NCI-H1436 treated with DMSO at 0.1 percent for 48 hours (cell line): ENCODE measurements at places on chromosomes 4 and X.

DNA sequence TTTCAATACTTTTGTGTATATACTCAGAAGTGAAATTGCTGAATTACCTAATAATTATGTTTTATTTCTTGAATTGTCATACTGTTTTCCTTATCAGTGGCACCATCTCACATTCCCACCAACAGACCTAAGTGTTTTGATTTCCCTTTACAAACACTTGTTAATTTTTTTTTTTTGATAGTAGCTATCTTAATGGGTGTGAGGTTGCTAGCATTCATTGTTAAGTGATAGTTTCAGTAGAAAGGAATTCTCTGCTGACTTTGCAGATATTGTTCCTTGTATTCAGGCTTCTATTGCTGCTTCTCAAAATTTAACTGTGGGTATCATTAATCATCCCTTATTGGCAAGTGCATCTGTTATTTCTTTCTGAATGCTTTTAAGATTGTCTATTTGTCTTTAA, 927.5 kb upstream of the SLIT2 start:
- no peak for DNase-seq

- DNase-seq, result no peak
These were observed 308.6 kb upstream of the GIMD1 start for GRCh38 chr4:106677213-106677612.

DNA sequence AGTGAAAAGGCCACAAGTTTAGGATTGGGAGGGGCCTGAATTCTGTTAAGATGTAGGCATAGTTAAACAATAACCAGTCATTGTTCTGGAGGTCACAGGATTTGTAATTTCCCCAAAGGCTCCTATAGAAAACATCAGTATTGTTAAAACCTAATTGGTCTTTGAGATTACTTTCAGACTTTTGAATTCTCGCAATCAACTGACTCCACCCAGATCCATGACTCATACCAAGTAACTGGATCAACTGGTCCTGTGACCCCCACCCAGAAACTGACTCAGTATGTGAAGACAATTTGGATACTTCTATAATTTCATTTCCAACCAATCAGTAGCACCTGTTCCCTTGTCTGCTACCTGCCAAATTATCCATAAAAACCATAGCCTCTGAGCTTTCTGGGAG, 28.4 kb downstream of the MAGEB16 start:
- no peak for DNase-seq

- DNase-seq, result no peak
These were observed 153.9 kb downstream of the PCDH18 start for GRCh38 chr4:137378393-137378792.

DNA sequence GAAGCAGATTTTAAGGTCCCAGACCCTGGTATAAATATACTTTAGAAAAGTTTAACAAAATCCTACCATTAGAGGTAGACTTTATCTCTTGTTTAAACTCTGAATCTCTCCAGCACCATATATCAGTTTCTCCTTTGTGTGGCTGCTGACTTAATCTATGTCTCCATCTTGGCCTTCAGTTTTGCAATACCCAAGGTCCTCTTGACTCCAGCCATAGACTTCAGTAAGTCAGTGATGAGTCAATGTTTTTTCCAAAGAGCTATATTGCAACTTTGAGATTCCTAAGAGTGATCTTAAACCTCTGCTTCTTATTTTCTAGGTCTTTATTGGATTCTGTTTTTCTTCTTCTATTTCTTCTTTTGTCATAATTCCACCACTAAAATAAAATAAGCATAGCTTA, 50.8 kb upstream of the ADGRL3 start:
- no peak for DNase-seq

DNA sequence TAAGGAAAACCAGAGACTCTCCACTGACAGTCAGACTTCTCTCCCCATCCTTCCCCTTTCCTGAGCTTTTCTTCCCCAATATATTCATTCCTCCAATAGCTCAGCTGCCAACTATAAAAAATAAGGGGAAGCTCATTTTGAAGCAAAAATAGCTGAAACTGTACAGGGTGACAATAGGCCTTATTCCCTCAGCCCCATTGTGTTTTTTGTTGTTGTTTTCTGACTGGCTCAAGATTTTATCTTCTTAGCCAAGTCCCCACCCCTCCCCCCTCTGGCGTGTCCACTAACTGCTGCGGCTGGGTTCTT, 26.2 kb downstream of the PRPS1 start:
- DNase-seq, result no peak

- no peak for DNase-seq
These were observed 196.9 kb downstream of the MAML3 start for GRCh38 chr4:139957065-139957464.

GRCh38 chrX:140177821-140178220, 212.5 kb upstream of the CXorf66 start:
- DNase-seq, result no peak

GRCh38 chr4:113682730-113683537, 78.6 kb downstream of the CAMK2D start:
- peak; percentile 71 for DNase-seq

DNA sequence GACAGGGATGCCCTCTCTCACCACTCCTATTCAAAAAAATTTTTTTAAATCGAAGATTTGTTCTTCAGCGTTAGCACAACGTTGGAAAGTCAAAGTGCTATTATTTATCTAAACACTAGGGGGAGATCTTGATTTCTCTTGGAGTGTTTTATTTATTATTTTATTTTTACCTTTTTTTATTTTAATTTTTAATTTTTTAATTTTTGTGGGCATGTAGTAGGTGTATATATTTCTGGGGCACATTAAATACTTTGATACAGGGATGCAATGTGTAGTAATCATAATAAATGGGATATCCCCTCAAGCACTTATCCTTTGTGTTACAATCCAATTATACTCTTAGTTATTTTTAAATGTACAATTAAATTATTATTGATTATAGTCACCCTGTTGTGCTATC, 37.4 kb upstream of the SLC10A4 start:
- DNase-seq, result no peak

DNA sequence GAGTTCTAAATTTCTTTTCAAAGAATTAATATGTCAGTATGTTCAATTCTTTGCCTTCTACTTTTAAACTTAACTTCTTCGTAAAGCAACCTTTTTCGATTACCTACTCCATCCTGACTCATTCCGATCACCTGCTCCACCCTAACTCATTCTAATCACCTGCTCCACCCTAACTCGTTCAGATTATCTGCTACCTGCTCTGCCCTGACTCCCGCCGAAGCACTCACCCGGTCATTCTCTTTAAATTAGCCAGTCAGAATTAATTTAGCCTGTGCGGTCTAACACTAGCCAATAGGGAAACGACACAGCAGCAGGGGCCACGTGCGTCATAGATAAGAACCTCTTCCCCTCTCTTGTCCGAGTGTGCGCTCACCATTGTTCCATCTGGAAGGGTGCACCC, 60.1 kb upstream of the SH3RF1 start:
- DNase-seq, result no peak

- DNase-seq, result no peak
These were observed 224.6 kb downstream of the ANAPC10 start for GRCh38 chr4:144873226-144873990.
